ENCODE measurements at places on chromosomes 12 and 14.

DNA sequence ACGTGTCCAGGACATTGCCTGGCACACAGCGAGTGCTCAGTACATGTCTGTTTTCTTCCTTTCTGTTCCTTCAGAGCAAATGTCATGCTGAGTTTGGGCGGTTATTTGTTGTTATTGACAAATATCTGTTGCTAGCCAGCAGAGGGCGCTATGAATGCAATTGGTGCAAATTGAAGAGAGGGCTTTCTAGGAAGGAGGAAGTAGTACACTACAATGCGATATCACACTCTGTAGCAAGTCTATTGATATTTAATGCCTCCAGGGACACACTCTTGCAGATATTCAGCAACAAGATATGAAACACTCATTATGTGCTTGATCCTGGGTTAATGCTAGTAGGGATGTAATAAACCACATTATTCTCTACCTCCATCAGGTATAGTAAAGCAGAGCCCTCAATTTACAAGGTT, 267.3 kb upstream of the SRRM4 start:
- no peak for DNase-seq

DNA sequence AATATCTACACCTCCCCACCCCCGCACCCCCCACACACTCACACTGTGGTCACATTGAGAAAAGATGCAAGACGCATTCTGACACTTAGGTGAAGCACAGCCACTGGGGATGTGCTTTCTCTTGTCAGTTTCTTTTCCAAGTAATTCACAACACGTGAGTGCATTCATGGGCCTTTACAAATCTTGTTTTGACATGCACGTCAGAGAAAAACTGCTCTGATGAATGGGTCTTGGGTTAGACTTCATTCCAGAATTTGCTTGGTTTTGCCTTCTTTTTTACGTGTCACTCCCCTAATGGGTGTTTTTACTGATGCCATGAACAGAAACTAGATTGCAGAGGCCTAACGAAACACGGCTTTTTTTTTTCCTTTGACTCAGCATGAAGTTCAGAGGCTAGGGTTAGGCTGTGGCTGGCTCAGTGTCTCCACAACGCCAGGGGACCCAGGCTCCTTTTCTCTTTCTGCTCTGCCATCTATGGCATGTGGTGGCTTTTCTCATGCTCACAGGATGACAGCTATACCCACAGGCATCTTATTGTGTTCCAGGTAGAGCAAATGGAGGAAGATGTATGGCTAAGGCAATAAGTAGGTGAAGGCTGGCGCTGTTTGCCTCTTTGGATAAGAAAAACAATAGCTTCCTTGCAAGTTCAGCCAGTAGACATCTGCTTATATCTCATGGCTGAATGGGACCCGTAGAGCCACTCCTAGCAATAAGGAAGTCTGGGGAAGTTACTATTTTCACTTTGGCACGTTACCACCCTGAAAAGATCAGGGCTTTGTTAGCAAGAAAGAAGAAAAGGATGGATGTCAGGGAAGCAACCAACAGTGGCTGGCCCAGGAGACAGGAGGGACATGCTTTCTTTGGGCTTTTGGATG, 253.3 kb downstream of the SLC15A4 start:
- DNase-seq: no peak

DNA sequence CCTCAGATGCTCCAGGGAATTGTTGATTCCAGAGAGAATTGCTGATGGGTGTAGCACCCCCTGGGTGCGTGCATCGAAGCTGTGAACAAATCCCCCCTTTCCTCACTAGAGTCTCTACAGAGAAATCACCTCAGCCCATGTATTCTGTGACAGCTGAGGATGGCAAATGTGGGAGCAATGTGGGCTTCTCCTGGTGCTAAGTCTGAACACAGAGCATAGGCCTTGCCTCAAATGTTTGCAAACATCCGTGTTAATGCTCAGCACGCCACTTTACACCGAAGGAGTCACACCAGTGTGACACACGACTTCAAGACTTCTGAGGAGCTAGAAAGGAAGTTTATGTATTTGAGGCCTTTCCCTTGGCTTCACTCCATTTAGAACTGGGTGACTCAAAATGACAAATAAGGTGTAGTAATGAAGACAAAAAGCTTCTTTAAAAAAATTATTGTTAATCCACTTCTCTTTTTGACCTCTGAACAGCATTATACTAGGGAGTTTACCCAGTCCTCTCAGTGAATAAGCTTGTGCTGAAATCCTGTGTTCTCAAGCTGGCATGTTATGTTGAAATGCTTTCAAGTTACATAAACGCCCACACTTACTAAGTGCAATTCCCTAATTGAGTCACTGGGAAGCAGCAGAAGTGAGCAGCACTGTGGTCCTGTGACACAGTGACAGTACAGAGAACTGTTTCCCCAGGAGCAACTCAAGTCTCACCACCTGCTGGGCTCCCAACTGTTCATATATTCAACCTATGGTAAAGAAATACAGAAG, 92.9 kb downstream of the FAR2 start:
- no peak for DNase-seq

- no peak for DNase-seq
These were observed 16.2 kb downstream of the ADIPOR2 start for GRCh38 chr12:1707051-1707450.

GRCh38 chr12:103956509-103957027, 9.1 kb upstream of the TDG start:
- no peak for DNase-seq

- DNase-seq: peak; percentile 88
These were observed at the start of gene MLH3 for GRCh38 chr14:75050852-75051555. Gene MLH3, minus strand, starts transcription at chr14:75051467. Its CDS starts 1,812 bp downstream, at chr14:75049655.

DNA sequence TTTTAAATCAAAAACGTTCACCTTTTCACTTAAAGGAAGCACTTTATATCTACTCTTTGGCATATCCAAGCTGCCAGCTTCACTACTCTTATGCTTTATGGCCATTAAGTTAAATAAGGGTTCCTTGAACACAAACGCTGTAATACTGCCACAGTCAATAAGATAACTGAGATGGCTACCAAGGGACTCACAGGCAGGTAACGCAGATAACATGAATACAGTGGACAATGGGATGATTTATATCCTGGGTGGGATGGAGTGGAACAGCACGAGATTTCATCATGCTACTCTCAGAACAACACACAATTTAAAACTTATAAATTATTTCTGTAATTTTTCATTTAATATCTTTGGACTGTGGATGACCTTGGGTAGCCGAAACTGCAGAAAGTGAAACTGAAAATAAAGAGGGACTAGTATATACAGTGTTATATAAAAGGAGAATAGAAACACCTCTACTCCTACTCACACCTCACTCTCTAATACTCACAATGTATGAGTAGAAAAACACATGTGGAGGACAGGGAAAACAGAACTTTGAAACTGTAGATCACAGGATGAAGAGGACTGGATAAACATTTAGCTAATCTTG, 367.3 kb downstream of the C12orf50 start:
- DNase-seq: no peak

GRCh38 chr12:94874518-94875302, 128.8 kb downstream of the NDUFA12 start:
- no peak for DNase-seq

DNA sequence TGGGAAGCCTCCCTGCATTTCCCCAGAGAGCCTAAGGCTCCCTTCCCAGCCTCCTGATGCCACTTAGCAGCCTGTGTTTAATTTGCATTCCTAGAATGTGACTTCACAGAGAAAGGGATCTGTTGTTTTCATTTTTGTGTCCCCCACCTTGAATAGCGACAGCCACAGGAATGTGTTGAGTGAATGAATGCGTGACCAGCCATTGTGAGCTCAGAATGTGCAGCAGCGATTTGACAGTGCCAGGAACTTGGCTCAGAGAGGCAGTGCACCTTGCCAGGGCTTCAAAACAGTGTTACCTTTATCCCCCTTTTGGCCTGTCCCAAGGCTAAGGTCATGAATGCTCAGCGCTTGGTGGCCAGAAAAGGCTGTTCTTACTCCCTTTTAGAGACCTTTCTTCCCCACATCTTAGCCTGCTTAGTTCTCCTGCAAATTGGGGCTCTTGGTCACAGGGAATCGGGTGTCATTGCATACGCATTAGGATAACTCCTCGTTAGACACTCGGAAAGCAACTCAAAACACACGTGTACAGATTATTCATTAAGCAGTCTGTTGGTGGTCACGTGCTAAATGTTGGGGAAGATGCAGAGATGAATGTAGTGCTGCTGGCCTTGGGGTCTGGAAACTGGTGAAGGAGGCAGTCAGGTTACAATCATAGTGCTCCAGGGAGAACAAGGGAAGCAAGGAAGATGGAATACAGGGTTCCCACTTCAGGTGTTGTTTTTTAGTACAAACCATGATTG, 9.8 kb downstream of the NTF3 start:
- no peak for DNase-seq

DNA sequence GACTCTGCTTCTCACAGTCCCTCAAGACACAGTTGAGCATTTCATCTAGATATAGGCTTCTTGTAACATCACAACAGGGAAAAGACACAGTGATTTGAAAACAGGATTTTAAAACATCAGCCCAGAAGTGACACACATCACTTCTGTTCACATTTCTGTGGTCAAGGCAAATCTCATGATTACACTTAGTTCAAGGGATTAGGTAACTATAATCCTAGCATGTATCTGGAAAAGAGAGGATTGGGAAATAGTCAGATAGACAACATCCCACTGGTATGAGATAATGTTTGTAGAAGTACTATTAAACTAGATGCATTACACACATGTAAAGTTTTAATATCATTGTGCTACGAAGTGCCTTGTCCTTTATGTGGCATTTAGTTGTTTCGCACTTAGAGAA, 252.6 kb upstream of the PRKD1 start:
- DNase-seq: no peak

GRCh38 chr14:36430169-36430568, 89.9 kb downstream of the NKX2-1 start:
- DNase-seq: no peak

DNA sequence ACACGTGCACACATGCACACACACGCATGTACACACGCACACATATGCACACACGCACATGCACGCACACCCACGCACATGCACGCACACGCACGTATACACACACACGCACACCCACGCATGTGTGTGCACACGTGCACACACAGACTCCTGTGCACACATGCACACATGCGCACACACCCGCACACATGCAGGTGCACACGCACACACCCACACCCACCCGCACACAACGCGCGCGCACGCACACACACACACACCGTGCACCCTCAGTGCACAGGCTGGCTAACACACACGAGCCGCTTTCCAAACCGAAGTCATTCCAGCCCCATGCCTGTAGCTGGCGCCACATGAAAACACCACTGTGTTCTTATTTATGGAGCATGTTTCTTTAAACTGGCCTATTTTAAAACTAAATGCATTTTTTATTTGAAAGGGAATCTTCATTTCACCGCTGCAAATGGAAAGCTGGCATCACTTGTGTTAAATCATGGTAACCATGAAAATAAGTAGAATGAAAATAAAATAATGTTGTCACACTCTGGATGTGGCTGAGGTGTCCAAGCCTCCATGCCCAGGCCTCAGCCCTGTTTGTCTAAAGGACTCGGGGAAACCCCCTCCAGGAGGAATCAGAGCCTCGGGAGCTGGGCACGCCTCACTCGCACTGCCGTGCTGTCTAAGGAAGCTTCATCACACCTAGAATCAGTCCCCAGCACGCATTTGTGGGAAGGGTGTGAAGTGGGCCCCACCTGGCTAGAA, 45.1 kb downstream of the GALNT9 start:
- peak; percentile 14 for DNase-seq

GRCh38 chr12:63897931-63898330, 53.4 kb downstream of the SRGAP1 start:
- DNase-seq: no peak

- DNase-seq: no peak
These were observed 171.2 kb downstream of the PCNX1 start for GRCh38 chr14:71078500-71078899.

- DNase-seq: no peak
These were observed 158.7 kb downstream of the DACT1 start for GRCh38 chr14:58796242-58797009.

DNA sequence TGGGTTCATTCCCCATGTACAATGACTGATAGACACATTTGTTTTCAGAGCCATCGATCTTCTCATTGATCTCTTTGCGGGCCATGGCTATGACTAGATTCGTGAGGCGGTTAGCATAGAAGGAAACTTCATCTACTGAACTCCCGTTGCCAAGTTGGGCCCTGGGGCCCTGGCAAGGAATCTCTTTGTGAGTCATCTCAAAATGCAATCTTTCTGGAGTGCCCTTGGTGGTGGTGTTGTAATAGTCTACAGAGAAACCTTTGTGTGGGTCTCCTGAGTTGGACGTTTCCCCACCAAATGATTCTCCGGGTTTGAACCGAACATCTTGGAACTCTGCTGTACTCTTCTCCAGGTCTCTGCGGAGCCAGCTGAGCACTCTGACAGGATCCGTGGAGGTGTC, 20.4 kb downstream of the AKAP3 start:
- no peak for DNase-seq

- DNase-seq: no peak
These were observed 318.5 kb downstream of the ALG10 start for GRCh38 chr12:34340534-34341361.

- peak; percentile 51 for DNase-seq
These were observed 29.1 kb upstream of the SOS2 start for GRCh38 chr14:50260511-50260910.

DNA sequence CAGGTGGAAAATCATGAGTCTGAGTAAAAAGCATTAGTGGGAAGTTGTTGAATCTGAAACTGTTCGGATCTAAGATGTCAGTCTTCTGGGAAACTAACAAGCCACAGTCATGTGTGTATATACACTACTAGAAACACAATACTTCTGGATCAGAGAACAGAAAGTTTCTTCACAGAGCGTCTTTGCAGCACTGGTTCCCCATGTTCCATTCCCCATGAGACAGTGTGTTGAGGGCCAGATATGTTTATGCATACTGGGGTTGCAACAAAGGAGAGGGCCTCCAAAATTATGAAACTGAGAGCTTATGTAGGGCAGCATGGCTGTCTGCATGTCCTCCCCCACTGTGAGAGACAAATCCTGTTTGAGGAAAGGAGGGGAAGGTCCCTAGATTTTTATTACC, 295.0 kb upstream of the NAV3 start:
- no peak for DNase-seq

DNA sequence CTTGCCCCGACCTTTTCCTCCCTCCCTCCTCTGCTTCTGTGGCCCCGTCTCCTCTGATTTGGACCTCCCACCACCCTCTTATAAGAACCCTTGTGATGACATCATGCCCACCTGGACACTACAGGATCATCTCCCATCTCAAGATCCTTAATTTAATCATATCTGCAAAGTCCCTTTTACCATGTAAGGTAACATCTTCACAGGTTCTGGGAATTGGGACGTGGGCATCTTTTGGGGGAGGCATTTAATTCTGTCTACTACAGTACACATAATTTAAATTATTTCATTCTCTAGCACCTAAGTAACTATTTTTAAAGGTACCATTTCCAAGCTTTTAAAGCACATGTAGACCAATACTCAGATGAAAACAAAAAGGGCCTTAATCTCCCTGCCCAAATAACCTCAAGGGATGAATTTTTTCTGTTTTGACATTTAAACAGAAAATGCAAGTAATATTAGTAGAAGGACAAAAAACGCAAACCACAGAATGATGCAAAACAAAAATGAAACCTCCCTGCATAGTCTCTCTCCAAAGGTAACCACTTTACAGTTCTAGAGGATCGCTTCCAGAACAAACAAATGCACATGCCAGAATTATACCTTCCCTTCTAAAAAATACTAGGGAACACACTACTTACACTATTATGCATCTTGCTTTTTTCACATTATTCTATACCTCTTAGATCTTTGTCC, 222.1 kb downstream of the AACS start:
- DNase-seq: no peak
